ENCODE measurements at places on chromosomes 4 and X. TPM values are rescaled to one million over a fixed set of nuclear protein-coding genes. Genes with fewer than 3 reads are reported as not detected.

PFKFB1 gene
- 0.30 TPM for total RNA-seq

GRCh38 chr4:135429528-135429927, 1227.9 kb upstream of the PABPC4L start:
- no peak for DNase-seq

DNA sequence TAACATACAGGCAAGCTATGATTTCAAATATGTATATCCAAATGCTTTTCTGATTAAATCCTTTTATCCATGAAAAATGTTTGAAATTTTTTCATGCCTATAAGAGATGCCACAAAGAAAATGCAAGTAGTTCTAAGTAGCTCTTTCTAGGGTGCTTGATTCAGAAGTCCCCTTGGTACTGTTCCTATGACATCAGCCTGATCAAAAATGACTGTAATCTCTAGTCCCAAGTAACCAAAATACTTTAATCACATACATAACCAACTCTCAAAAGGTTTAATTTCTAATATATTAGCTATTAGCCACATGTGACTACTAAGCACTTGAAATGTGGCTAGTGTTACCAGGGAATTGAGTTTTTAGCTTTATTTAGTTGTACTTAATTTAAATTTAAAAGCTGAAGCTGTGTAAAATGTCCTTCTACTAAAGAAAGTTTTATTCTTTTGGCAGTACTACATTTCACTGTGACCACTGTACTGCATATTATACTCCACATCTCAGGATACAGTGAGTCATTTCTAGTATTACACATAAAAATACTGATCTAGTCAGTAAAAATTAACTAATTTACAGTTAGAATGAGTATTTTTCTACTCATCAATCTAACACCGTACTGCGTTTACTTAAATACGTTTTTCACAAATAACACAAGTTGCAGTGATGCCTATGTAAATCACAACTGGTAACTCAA, 33.9 kb downstream of the FBXW7 start:
- no peak for DNase-seq

DNA sequence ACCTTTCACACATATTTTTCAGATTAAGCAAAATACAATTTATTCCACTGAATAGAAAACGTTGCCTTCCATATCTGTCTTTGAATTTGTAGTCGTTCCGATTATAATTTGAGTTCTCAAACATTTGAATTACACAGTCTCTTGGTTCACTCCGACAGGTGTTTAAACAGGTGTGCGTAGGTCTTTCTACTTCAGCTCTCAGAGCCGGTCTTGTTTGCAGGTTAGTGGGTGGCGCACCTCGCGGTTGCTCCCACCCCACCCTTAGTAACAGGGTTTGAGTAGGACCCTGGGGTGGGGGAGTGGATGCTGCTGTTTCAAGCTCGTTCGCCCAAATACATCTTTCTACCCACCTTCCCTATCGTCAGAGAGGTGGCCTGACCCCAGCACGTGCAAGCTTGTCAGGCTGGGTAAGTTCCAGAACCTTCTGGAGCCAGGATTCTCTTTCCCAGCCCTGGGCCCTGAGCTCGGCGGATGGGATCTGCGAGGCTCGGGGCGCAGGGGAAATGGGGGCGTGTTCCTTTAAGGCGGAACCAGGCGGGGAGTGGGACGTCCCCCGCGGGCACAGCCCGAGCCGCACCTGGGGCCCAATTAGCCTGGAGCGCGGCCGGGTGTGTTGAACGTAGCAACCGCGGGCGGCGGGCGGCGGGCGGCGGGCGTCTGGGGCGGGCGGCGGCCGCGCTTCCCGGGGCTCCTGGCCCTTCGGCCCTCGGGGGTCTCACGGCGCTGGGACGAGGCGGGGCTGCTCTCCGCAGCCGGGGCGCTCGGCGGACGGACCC, at the start of gene FAM149A:
Gene FAM149A, plus strand, starts transcription at position 591 of the 776 bp plus-strand sequence.
- DNase-seq, result no peak

GRCh38 chr4:145132511-145133098, 34.5 kb downstream of the ABCE1 start:
- no peak for DNase-seq

Measured in H1 (cell line).